IMR-90 (cell line): ENCODE measurements at places on chromosomes 4 and X. TPM values are rescaled to one million over a fixed set of nuclear protein-coding genes. Genes with fewer than 3 reads are reported as not detected.

The CFAP47 gene
- under 0.01 TPM in 1 of 2 replicates, not detected in the other for total RNA-seq

The EVC2 gene
- 5.8 and 5.9 TPM in 2 replicates for total RNA-seq

The PRKG2 gene
- 2.0 and 2.2 TPM in 2 replicates for total RNA-seq

The TSPAN7 gene
- not detected in 2 replicates for total RNA-seq

The MAGEA2 gene
- not detected in 2 replicates for total RNA-seq

The TMEM31 gene
- total RNA-seq, result not detected in 2 replicates

The CHRDL1 gene
- total RNA-seq, result 0.28 and 0.36 TPM in 2 replicates

The MORF4L2 gene
- 1,218 and 1,398 TPM in 2 replicates for total RNA-seq

The HNRNPD gene
- 9.7 and 26.1 TPM in 2 replicates for total RNA-seq

The DGKK gene
- not detected in 2 replicates for total RNA-seq

The ARHGAP4 gene
- 0.18 and 0.28 TPM in 2 replicates for total RNA-seq

The VSIG1 gene
- not detected in 2 replicates for total RNA-seq

The VEGFC gene
- total RNA-seq, result 22.9 and 26.9 TPM in 2 replicates

The MID2 gene
- total RNA-seq, result 3.3 and 4.7 TPM in 2 replicates

The QRFPR gene
- not detected in 2 replicates for total RNA-seq

The SLC9A7 gene
- total RNA-seq, result 67.5 and 76.4 TPM in 2 replicates

The KLHL34 gene
- total RNA-seq, result not detected in 2 replicates

The ZXDA gene
- total RNA-seq, result 3.4 and 3.6 TPM in 2 replicates

The GAGE13 gene
- total RNA-seq, result not detected in 2 replicates

The PABPC5 gene
- 0.90 and 1.7 TPM in 2 replicates for total RNA-seq

The CSAG2 gene
- not detected in 2 replicates for total RNA-seq

The C4orf46 gene
- 10.0 and 14.2 TPM in 2 replicates for total RNA-seq

The BMX gene
- not detected in 2 replicates for total RNA-seq

The LUZP4 gene
- not detected in 2 replicates for total RNA-seq

The DMP1 gene
- total RNA-seq, result not detected in 2 replicates

The CXorf51B gene
- total RNA-seq, result not detected in 2 replicates

The TEX13B gene
- not detected in 2 replicates for total RNA-seq

The RRH gene
- not detected in 2 replicates for total RNA-seq

The ATP2B3 gene
- total RNA-seq, result under 0.01 TPM in 1 of 2 replicates, not detected in the other

The MAGEC1 gene
- not detected in 2 replicates for total RNA-seq

The CFI gene
- 0.18 and 0.28 TPM in 2 replicates for total RNA-seq

The SMARCA1 gene
- total RNA-seq, result 31.0 and 71.4 TPM in 2 replicates

The KCND1 gene
- total RNA-seq, result 0.28 and 0.36 TPM in 2 replicates

The SLC2A9 gene
- 0.56 and 0.72 TPM in 2 replicates for total RNA-seq

The GLOD5 gene
- total RNA-seq, result not detected in 2 replicates

The CASK gene
- total RNA-seq, result 17.7 and 21.9 TPM in 2 replicates

The SH3D19 gene
- total RNA-seq, result 27.2 and 29.7 TPM in 2 replicates

The NUDT11 gene
- total RNA-seq, result 13.8 and 19.2 TPM in 2 replicates

The METAP1 gene
- 43.7 and 76.1 TPM in 2 replicates for total RNA-seq

The EIF2S3 gene
- 416 and 419 TPM in 2 replicates for total RNA-seq

The TTC29 gene
- under 0.01 TPM in 1 of 2 replicates, not detected in the other for total RNA-seq

The JAKMIP1 gene
- total RNA-seq, result not detected in 2 replicates

The ERCC6L gene
- 5.4 and 8.1 TPM in 2 replicates for total RNA-seq

The TMSB15C gene
- total RNA-seq, result 2.0 and 5.8 TPM in 2 replicates

The ASB9 gene
- 0.28 and 0.36 TPM in 2 replicates for total RNA-seq
